ENCODE measurements at places on chromosomes 7 and 10. TPM values are rescaled to one million over a fixed set of nuclear protein-coding genes. Genes with fewer than 3 reads are reported as not detected.

- no peaks in the 10 kb centered on the region for H3K4me1 ChIP-seq
- no peaks in the 10 kb centered on the region for H3K27me3 ChIP-seq
- no peaks in the 10 kb centered on the region for H3K36me3 ChIP-seq
- no peak overlapping the region for H3K4me3 ChIP-seq
- peak; percentile 86 for DNase-seq
- H3K27ac ChIP-seq: no peak overlapping the region
These were observed 22.7 kb downstream of the AP5Z1 start for GRCh38 chr7:4797858-4798705.

DNA sequence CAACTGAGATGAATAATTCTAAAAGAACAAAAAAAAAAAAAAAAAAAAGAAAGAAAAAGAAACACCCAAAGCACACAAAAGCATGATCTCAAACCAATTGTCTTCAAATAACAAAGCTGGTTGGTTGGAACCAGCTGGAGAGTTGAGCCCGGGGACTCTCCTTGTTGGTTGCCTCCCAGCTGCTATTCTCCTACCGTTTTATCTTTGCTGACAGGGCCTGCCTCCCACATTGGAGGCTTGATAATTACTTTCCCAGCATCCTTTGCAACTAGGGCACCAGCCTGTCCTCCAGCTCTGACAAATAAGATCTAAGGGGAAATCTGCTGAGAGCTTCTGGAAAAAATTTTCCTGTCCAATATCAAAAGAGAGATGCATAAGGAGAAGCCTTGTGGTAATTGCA, 6.8 kb downstream of the PON1 start:
- H3K4me1 ChIP-seq: no peaks in the 10 kb centered on the region
- H3K4me3 ChIP-seq: no peak overlapping the region
- no peaks in the 10 kb centered on the region for H3K36me3 ChIP-seq
- H3K27me3 ChIP-seq: no peaks in the 10 kb centered on the region

DNA sequence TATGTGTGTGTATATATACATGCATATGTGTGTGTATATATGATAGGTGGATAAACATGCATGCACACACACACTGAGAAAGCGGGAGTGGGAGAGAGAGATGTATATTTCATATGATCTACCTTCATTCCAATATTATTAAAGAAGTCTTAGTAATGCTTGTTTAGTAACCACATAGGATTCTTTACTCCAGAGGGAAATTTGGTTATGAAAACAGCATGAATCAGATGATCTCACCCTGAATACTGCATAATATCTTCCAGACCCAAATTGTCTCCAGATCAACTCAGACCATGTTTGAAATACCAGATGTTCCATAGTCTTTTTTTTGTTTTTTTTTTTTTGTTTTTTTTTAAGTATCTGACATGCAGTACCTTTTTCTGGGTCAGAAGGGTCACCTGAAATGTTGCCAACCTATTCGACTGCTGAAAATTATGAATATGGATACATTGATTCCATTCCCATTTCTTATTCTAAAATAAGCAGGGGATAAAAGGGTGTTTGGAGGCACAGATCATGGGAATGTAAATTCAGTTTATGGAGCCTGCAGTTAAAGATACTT, 17.4 kb downstream of the TES start:
- DNase-seq: no peak
- H3K27me3 ChIP-seq: no peaks in the 10 kb centered on the region
- H3K4me1 ChIP-seq: peaks cover 33% of the 10 kb centered on the region
- no peak overlapping the region for H3K4me3 ChIP-seq
- no peaks in the 10 kb centered on the region for H3K36me3 ChIP-seq

The UBE2D1 gene
- 12.3 TPM for total RNA-seq

The CHST15 gene
- total RNA-seq: 0.13 TPM

The HMX3 gene
- total RNA-seq: 43.5 TPM

The CAV1 gene
- 1.5 TPM for total RNA-seq

Measured in K562 (cell line).